ENCODE measurements at places on chromosomes 2 and 18. TPM values are rescaled to one million over a fixed set of nuclear protein-coding genes. Genes with fewer than 3 reads are reported as not detected.

DNA sequence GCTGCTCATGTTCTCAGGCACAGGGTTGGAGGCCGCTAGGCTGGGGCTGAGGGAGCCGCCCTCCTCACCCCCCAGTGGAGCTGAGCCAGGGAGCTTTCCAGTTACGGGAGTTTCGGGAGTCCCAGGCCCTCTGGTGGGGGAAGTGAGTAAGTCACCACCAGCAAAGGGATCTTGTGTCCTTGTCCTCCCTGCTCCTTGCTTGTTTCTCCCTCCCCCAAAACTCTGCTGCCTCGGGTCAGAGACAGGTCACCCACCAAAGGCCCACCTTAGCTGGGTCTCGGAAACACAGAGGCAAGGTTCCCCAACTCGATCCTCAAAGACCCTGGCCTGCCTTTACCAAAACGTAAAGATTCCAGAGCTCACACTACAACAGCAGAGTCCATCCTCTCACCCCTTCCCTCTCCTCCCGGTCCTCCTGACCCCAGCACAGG lies 60.5 kb upstream of the POMC start:
- peak; percentile 76 for DNase-seq

DNA sequence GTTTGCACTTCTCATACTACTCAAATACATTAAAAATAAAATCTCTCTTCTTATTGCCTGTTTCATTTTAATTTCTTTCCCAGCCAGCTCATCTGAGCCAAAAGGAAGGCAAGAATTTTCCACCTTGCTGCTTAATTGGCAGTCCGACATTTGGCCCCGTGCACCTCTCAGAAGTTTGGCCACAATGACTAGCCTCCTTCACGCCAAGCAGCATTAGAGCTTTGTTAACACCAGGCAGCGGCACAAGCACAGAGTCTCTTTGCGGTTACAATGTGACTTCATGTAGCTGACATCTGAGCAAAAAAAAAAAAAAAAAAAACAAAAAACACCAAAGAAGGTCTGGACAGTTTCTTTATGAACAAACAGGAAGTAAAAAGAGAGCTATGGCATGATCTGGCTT lies 248.9 kb downstream of the OSR1 start:
- DNase-seq = no peak

Gene NLRC4
- total RNA-seq = 0.61 TPM

- no peak for DNase-seq
Measured at GRCh38 chr2:151200844-151201243, 60.8 kb downstream of the RBM43 start.

Gene MERTK
- 18.9 TPM for total RNA-seq

Gene GALNT14
- total RNA-seq = 0.58 TPM

GRCh38 chr2:238567067-238567855 lies 140.5 kb downstream of the ASB1 start:
- no peak for DNase-seq

- no peak for DNase-seq
Measured at GRCh38 chr2:224404796-224405195, 2.9 kb upstream of the FAM124B start.

DNA sequence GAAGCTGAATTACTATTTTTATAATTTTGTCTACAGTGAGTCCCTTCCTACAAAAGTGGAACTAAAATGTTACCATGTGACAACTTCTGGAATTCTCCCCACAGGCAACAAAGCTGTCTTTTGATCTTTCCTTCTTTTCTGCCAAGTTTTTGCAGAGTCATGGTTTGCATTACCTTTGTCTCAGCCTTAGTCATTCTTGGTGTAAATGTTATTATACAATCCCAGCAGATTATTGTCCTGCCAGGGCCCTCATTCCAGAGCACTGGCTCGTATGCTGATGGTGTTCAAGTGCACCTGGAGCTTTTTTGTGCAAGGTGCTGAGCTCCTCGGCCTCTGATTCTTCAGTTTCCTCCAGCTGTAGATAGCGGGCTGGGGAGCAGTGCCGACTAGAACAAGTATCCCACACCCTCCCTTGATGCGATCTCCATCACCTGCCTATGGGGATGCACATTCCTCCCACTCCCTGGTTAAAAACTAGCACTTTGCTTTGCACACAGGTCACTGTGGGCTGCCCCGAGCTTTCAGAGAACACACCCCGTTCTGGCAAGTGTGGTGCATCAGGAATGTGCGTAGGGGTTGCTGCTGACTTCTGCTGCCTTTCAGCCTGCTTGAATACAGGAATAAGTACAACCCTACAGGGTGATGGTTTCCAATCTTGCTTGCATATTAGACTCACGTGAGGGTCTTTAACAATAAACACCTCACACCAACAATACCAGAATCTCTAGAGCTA lies 263.6 kb downstream of the RNF144A start:
- DNase-seq = no peak
